Effector CD8-positive, alpha-beta T cell (primary cell): ENCODE measurements at places on chromosomes 7 and 10.

DNA sequence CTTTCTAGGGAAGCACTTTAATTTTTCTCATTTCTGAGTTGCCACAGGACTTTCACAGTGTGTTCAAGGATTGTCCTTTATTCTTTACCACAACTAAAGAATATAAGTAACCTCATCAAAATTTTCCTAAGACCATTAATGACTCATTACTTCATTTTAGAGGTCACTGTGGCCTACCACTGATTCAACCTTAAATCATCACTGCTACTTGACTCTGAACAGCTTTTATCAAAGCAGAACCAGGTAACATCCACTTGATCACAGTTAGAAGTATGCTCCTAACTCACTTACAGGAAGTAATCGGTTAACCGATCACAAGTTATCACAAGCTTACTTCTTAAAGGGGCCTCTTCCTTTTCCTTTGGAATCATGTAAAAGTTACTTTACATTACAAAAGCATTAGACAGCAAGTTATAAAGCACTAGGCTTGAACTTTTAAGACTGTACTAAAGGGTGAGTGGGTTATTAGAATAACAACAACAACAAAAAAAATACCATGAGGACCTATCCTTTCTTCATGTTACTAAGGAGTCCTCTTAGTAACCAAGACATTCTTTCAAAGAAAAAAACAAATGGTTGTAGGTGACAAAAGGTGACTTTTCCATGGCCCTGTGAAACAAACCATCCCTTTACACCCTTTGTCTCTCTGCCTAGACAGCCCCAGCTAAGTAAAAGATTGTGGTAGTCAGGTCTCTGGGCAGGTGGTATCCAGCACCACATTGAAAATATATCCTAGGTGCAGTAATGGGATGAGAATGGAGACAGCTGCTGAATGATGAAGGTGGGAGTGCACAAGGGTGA lies 40.0 kb upstream of the PDK4 start:
- no peak for DNase-seq

DNA sequence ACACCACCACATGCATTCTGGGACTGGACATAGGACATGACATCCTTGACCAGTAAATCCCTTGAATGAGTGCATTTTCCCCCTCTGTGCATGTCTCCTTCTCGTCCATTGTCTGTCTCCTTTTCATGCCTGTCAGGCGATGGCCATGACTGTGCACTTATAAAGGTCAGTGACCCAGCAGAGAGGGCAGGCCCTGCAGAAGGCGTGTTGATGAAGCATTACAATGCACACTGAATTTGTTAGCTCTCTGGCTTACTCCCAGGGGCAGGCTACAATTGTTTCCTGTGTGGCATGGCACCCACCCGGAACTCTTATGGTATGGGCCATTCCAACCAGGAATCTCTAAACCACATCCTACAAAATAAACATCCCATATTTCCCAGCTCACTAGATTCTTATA lies 71.1 kb downstream of the SAMD9 start:
- no peak for DNase-seq

DNA sequence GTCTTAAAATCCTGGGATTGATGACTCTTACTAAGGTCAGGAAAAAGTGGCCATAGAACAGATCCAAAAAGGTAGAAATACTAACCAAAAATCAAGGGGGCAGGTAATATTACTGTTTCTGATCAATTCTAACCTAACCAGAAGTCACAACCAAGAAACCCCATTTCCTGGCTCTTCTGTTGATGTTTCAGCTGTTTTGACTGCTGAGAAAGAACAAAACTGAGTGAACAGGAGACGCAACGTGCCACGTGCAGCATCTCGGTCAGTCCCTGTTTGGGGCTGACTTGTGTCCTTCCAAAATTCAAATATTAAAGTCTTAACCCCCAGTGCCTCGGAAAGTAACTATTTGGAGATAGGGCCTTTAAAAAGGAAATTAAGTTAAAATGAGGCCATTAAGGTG lies 56.8 kb downstream of the JAZF1 start:
- no peak for DNase-seq

GRCh38 chr10:17905491-17905890 lies 46.2 kb upstream of the SLC39A12 start:
- no peak for DNase-seq

DNA sequence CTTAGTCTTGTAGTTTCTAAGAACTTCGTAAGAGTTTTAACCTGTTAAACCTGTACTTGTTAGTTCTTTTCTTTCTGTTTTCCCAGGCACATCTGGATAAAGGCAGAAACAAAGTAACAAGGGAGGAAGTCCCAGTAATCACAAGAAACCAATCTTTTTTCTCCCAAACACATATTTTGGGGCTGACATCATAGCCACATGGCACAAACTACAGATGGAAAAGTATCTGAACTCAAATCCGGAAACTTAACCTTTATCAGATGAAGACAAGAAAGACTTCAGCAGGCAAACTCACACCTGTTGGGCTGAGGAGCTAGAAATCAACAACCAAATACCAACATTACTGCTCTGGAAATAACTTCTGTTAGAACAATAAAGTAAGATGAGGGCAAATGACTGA lies 67.1 kb downstream of the CUBN start:
- no peak for DNase-seq

DNA sequence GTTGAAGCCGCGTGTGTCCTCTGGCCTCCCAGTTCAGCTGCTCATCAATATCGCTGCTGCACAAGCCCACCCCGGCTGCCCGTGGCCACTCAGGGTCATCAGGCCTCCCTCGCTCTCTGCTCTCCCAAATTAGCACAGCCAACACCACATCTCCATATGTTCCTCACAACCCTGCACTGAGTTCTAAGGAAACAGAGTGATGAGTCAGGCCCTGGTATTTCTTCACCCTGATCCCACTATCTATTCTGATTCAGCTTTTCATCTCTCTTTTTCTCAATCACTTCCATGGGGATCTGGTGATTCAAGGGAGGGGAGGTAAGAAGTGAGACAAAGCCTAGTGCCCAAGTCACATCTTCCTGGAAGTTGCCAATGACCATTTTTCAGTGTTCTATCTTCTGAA lies 23.8 kb downstream of the CYTH3 start:
- DNase-seq, result no peak
